ENCODE measurements at places on chromosomes 5 and 9. TPM values are rescaled to one million over a fixed set of nuclear protein-coding genes. Genes with fewer than 3 reads are reported as not detected.
A peak's percentile ranks its signal among the peaks of the same experiment; 100 is the strongest.

DNA sequence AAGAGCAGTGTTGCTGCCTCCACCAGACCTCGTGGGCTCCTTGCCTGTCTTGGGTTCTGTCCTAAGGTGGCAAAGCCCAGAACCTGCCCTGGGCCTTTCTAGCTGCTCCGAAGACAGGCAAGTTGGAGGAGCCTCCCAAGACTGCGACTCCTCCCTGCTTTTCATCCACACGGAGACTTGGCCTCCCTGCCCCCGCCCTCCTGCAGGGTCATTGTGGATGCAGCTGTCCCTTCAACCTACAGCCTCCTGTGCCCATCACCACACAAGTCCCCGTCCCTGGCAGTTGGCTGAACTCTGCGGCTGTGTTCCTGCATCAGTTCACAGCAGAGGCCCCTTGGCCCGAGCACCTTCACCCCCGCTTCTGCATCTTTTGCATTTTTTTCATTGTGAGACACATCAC is 59.2 kb downstream of the WNK2 start:
- no peak for DNase-seq

GRCh38 chr5:98464737-98465330 is 308.6 kb upstream of the RGMB start:
- DNase-seq: peak; percentile 55

The S1PR3 gene
- 3.3 TPM for total RNA-seq

- DNase-seq: no peak
Observed at GRCh38 chr5:72702881-72703434, 113.5 kb upstream of the TNPO1 start.

The STING1 gene
- total RNA-seq: 46.3 TPM

GRCh38 chr9:128250839-128251731 is 24.7 kb downstream of the GOLGA2 start:
- DNase-seq: peak; percentile 42

The NNT gene
- total RNA-seq: 94.8 TPM

DNA sequence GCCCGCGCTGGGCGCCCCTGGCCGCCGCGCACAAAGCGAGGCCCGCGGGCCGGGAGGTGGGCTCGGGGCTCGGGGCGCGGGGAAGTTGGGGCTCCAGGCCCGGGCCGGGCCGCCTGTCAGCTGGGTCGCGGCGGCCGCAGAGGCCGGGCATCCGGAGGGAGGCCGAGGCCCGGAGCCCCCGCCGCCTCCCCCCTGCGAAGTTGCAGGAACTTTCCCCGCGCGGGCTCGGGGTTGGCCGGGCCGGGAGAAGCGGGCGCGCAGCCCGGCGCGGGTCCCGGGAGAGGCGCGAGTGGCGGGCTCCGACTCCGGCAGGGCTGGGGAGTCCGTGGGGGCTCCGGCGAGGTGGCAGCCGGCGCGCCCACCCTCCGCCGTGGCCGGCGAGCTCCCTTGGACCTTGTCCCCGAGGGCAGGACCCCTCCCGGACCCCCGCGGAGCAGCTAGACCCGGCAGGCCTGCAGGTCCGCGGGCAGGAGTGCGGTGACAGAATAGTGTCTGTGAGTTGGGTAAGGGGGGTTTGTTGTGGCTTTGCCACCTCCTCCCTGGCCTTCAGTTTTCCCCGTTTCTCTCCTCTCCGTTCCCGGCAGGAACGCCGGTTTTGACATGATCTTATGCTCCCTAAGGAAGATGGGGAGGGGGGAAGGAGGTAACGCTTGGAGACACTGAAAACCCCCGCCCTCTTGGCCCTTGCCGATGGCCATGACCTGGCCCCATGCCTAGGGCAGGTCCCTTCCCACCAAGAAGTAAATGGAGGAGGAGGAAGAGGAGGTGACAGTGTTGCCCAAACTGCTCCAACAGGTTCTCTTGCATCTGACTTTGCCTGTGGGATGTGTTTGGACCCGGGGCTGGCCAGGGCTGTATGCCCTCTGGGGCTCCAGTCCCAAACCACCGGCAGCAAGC is 942 bp downstream of the PHF2 start:
- peak; percentile 88 for DNase-seq

DNA sequence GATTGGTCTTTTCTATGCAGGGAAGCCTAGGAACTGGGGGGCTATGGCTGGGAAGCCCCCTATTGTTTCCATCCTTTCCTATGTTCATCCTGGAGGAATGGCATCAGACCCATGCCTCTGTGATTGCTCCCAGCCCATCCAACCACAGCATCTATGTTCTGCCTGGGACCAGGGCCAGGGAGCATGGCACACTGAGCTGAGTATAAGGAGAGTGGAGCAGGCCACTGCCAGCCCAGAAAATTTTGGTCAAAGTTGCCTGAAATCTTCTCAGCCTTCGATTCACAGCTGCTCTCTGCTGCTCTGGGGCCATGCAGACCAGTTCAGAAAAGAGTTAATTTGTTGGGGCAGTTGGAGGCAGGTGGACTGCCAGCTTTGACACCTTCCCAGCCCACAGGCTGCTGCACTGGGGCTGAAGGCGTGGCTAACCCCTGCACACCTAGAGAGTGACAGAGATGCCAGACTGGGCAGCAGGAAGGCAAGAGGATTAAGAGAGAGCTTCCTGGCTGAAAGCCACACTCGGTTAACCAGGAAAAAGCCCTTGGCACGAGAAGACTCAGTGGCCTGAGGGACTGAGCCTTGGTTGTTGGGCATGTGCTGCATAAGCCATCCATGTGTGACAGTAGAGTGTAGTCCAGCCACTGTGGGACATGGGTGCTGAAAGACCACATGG is 12.1 kb downstream of the TGFBI start:
- DNase-seq: no peak

GRCh38 chr9:20200581-20200980 is 411.7 kb upstream of the SLC24A2 start:
- no peak for DNase-seq

DNA sequence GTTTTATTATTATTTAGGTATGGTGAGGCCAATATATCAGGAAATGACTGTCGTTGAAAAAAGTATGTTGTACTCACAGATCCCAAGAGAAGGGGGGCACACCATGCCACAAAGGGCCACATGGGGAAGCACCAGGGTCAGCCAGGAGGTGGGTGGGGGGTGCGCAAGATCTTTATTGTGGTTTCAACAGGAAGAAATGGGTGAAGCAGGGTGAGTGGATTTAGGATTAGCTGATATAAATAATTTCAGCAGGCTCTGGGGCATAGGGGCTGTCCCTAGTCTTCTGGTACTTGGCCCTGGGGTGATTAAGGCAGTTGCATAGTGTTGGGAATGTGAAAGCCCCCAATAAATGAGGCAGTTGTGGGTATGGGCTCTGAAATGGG is 8.6 kb downstream of the PDCD1LG2 start:
- DNase-seq: no peak

The FGD3 gene
- not detected for total RNA-seq

DNA sequence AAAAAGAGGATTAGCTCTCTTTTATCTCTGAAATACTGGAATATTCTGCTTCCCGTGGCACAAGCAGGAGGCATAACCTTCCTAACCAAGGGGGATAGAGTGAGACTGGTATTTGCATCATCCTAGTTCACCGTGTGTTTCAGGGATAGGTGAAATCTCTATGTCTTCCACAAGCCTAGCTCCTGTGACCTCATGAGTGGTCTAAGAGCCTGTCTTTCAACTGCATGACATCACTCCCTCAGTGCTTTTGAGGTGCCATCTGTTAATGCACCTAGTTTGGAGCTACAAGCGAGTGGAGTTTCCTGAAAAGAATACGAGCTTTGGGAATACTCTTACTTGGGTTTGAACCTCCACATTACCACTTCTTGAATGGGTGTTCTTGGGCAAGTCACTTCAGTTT is 181.8 kb downstream of the PAPPA start:
- DNase-seq: no peak

The KYAT1 gene
- total RNA-seq: 4.7 TPM

DNA sequence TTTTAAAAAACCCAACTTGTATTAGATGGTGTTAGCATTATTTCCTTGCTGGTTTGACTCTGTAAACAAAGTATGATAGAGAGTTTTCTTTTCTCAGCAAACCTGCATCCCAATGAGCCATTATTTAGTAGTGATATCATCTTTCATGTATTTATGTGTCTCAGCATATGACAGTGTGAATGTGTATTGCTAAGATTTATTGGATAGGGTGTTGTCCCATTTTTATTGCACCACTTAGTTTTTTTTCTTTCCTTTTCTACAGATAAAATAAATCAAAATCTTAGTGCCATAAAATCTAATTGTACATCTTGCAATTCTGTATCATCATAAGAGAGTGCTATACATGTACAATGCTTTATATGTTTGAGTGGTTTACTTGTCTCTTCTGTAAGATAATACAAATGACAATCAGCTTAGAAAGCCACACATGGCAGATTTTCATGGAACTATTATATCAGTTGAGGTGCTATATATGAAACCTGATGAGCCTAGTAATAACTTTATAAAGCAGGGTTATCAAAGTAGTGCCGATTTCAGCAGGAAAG is 149.2 kb upstream of the CYLC2 start:
- no peak for DNase-seq

DNA sequence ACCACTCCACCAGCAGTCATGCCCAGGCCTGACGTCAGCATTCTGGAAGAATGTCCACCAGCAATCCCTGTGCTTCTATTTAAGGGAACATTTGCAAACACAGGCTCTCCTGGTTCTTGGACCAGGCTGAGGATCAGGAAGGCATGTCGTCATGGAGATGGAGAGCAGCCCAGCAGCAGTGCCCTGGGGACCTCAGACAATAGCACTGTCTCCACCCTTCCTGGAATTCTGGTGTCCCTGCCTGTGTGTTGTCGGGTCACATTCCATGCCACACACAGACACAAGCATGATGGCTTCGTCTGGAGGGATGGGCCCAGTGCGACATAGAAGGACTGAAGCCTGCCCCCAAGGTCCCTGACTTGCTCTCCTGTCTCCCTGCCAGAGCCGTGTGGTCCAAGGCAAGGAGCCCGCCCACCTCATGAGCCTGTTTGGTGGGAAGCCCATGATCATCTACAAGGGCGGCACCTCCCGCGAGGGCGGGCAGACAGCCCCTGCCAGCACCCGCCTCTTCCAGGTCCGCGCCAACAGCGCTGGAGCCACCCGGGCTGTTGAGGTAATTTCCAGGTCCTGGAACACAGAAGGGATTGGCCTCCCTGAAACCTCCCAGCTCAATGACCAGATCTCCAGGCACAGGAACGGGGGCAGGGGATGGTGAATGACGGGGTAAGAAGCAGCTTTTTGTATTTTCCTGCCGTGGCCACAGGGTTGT is 43.8 kb downstream of the STOM start:
- DNase-seq: peak; percentile 93

- no peak for DNase-seq
Observed at GRCh38 chr9:132784286-132784830, 93.7 kb downstream of the AK8 start.

DNA sequence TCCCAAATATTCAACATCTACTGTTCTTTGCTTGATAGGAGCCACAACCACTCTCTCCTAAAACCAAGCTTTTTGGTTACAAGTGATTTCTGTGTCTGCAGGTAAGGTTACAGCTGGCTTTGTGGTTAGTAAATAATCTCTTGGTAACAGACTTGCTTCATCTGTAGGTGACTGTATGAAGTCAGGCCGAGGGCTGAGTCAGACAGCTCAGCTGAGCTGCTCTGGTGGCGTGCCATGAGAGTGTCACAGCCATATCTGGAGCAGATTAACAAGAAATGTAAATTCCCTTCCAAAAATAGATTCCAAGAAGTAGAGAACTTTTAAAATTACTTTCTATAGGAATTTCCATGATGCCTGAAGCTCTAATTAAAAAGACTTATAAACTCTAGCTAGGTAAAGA is 23.7 kb upstream of the TAS2R1 start:
- peak; percentile 76 for DNase-seq

Data from osteoblast (primary cell).